RPMI7951 (cell line): ENCODE measurements at places on chromosomes 4 and X.

DNA sequence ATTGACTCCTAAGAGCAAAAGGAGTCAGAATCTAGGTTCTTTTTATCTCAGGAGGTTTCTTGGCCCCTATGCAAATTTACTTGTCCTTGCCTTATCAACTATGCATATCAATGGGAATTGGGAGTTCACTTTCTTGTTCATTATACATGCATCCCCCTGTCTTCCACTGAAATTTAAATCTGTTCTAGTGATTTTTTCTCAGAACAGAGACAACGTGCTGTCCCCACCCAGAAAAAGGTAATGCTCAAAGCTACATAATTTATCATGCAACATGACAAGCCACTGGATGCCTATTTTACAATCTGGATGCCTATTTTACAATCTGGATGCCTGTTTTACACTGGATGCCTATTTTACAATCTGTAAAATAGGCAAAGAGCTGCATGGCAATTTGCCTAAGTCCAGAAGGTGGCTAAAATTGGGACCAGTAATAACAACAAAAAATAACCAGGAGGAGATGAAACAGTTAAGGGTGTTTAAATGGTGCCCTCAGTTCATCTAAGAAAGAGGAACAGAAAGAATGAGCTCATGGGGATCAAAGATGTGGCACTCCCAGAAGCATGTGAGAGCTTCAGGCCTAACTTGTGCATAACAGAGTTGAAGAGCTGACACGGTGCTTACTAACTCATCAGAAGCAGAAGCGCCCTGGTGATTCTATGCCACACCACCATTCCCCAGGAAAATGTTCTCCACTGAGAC is 537.8 kb upstream of the BOD1L1 start:
- no peak for DNase-seq

DNA sequence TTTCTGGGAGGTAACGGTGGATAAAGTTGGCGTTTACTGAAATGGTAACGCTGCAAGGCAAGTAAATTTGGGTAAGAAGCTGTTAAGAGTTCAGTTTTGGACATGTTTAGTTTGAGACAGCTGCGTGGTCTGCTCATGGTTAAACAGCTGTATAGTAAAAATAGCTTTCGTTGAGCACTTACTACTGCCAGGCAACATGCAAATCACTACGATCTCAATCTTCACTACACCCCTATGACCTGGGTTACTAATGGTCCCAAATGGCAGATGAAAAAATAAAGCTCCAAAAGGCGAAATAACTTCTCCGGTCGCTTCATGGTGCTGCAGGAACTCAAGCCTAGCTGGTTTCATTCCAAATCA is 22.2 kb downstream of the FABP2 start:
- DNase-seq = peak; percentile 9

- no peak for DNase-seq
These were observed 36.0 kb upstream of the MXD4 start for GRCh38 chr4:2297606-2298531.

- DNase-seq = no peak
These were observed 205.3 kb downstream of the NAP1L3 start for GRCh38 chrX:93468075-93468474.

DNA sequence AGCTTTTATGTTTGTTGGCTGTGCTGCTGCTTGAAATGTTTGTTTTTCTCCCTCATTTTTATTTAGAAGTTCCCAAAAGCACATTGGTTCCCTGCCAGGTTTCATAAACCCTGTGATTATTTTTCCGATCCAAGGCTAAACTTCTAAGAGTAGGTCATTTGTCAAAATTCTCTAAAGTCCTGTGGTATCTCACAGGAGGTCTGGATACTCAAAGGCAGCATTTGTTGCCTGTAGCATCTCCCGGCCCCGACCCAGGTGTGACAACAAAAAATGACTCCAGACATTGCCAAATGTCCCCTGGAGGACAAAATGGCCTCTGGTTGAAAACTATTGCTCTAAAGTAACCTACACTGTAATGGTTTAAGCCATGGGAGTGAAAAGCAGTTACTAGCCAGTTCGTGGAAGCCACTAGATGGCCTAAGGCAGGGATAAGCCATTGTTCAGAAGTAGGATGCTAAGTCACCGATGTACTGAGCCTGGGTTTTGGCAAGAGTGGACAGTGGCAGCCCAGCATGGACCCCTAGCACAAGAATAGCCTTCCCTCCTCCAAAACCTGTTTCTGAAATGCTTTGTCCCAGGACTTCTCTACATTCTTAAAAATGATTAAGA is 256.1 kb downstream of the THOC2 start:
- DNase-seq = no peak

DNA sequence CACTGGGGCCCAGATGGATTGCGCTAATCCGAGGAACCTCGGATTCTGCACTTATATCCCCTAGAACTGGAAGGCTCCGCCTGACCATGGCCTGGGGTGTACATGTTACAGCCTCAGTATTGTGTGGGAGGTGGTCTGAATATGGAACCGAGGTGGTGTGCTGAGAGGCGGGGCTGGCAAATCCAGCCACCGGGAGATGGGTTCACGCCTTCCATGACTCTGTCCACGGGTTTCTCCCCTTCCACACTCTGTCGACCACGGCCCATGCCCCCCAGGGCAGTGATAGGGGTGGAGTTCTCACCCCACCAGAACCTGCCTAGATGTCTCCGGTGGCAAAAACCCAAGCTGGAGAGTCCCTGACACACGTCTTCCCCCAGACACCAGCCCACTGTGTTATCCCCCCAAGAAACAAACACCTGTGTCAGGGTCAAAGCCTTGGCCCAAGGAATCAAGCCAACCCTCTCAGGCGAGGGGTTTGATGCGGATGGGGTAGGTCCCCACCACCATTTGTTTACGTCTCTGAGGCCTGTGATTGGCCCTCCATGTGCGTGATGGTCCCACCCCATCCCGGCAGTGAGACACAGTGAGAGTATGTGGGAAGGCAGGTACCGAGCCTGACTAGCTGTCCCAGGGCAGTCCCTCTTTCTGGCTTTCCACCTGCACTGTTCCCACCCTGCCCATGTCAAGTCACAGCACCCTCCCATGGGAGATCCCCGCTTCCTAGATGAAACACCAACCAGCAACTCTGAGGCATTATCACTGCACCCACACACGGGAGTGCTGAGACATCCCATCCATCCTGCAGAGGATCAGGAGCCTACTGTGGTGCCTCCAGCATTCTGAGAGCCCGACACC is 6.6 kb upstream of the LOC101059915 start:
- no peak for DNase-seq

- no peak for DNase-seq
These were observed 37.4 kb upstream of the USP26 start for GRCh38 chrX:133134282-133134681.
